ENCODE measurements at places on chromosomes 1 and 21. TPM values are rescaled to one million over a fixed set of nuclear protein-coding genes. Genes with fewer than 3 reads are reported as not detected.

- DNase-seq: no peak
These were observed 397.7 kb downstream of the RPS6KC1 start for GRCh38 chr1:213448776-213449175.

GRCh38 chr1:63119575-63120155 lies 202.7 kb upstream of the FOXD3 start:
- DNase-seq: no peak

Gene CA6
- not detected for total RNA-seq

GRCh38 chr1:226681652-226682493 lies 57.2 kb downstream of the ITPKB start:
- peak; percentile 87 for DNase-seq

- DNase-seq: no peak
These were observed 4.8 kb downstream of the S1PR1 start for GRCh38 chr1:101241485-101242225.

- no peak for DNase-seq
These were observed 49.4 kb downstream of the LEPR start for GRCh38 chr1:65469889-65470340.

DNA sequence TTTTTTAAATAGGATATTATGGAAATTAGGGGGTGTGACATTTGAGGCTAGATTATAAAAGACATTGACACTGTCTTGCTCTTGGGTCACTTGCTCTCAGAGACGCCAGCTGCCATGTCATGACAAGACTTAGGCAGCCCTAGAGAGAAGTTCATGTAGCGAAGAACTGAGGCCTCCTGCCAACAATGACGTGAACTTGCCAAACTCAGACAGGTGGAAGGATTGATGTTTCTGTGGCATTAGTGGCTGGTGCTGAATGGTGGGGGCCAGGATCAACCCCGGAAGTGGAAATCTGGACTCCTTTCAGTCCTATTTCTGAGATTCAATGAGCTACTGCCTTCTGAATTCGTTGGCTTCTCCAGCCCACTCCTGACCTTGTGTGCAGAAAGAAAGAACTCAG lies 14.7 kb downstream of the NCF2 start:
- no peak for DNase-seq

Gene CR1
- total RNA-seq: not detected

DNA sequence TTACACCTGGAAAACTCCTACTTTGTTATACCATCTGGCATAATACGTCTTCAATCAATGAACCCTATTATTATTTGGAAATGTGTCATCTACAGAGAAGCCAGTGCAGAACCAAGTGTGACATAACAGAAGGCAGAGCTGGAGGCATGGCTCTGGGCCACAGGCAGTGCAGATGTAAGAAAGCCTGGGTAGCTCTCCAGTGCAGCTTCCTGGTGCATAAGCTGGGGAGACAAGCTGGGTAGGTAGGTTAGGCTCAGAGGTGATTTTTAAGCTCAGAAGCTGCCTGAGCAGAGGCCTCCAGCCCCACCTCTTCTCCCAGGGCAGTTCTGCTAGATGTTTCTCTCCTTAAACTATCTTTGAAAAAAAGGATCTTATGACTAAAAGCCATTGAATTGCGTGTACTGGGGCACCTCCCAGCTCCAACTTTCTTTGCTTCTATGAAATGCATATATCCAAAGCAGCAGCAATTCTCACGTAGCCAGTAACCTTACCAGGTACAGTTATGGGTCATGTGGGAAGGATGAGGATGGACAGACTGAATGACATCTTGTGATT lies 30.7 kb downstream of the AKNAD1 start:
- no peak for DNase-seq

- DNase-seq: no peak
These were observed 273.7 kb downstream of the BARHL2 start for GRCh38 chr1:90443354-90443753.

GRCh38 chr1:2150801-2151200 lies 43.8 kb downstream of the FAAP20 start:
- DNase-seq: no peak

Gene GBP2
- total RNA-seq: not detected

- peak; percentile 55 for DNase-seq
These were observed 56.6 kb downstream of the AGPAT3 start for GRCh38 chr21:43921571-43921978.

DNA sequence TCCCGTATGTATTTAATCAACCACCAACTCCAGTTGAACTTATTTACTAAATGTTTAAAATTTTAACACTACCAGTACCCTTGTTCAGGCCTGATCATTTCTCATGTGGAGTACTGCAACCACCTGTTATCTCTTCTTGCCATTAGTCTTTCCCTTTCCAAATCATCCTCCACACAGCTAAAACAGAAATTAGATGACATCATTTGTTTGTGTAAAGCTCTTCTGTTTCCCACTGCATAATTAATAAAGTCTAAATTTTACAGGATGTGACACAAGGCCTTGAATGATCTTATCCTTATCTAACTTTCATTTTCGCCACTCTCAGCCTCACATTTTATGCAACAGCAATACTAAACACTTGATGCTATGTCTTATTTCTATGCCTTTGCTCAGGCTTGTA lies 24.4 kb downstream of the GDAP2 start:
- DNase-seq: no peak

Gene NKAIN1
- not detected for total RNA-seq

GRCh38 chr1:67792103-67792502 lies 41.2 kb downstream of the GNG12 start:
- DNase-seq: no peak

Gene HFM1
- total RNA-seq: not detected

Gene HES3
- not detected for total RNA-seq

Gene TBX15
- total RNA-seq: not detected

- DNase-seq: peak; percentile 85
These were observed 11.0 kb upstream of the PGD start for GRCh38 chr1:10387677-10388386.

DNA sequence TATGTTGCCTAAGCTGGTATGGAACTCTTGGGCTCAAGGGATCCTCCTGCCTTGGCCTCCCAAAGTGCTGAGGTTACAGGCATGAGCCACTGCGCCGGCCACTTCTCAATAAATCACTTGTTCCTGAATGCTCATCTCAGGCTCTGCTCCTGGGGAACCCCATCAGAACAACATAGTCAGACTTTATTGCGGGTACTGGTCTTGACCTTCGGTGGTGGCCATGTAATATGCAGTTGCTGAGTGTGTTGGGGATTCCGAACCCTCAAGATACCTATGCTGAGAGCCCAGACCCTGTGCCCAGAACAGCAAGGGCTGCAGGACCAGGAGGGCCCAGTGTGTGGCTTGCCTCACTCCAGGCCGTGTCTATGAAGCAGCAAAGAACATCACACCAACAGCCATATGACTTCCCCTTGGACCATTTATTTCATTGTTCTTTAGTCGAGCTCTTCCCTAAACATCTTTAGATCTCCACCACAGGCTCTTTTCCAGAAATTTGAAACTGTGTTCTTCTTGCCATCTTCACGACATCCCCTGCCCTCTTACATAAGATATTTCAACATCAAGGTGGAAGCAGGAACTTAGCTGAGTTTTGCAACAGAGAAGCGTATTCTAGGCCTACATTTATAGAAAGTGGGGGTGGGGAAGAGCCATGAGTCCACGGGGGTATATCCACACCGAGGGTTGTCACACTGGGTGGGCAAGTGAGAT lies 12.7 kb upstream of the SDHB start:
- DNase-seq: no peak

GRCh38 chr1:22494144-22494543 lies 42.5 kb downstream of the ZBTB40 start:
- no peak for DNase-seq

Gene EXO5
- 9.1 TPM for total RNA-seq
